Activated CD4-positive, alpha-beta T cell treated with anti-CD3 and anti-CD28 coated beads, Interleukin-2, amount 50 U/mL, for 4 hours (primary cell): ENCODE measurements at places on chromosomes 5 and 9.

GRCh38 chr9:93585259-93585658, 8.9 kb downstream of the PHF2 start:
- no peak for DNase-seq

GRCh38 chr9:128823362-128823902, 5.1 kb downstream of the ENDOG start:
- DNase-seq = no peak

DNA sequence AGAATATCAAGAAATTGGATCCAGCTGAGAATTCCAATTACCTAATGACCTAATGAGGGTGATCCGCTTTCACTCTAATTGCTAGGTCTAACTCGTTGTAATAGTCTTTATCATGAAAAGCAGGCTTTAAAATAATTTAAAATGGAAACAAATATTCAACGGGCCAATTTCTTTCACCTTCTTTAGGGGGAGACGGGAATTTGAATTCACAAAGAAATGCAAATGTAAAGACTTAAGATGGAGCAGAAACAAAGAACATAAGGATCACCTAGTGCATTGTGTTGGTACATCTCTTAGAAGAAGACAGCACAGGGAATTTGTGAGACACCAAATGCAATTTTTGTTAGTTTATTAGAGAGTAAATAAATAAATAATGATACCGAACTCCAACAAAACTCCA, 1.5 kb upstream of the KCNN2 start:
- DNase-seq = no peak

DNA sequence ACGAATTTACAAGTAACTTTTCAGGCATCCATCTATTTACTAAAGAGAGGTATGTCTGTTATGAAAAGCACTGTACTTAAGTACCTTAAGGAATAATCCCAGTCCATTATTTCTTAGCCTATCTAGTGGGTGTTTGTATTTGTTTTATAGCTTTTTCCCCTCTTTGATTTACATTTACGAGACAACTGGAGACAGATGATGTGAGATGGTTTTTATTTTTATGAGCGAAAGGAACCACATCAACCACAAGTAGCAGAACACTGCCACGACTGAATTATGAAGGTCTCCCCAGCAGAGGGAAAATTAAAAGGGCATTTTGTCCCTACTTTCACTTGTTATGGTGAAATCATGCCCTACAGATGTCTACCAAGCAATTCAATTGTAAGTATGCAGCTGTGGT, 357.8 kb downstream of the NFIB start:
- DNase-seq = no peak

GRCh38 chr9:94713436-94714215, 12.9 kb upstream of the AOPEP start:
- DNase-seq = no peak
